Panc1 (cell line): ENCODE measurements at places on chromosomes 4 and X.

GRCh38 chrX:145840531-145840930 is 22.9 kb downstream of the SLITRK2 start:
- DNase-seq: no peak

DNA sequence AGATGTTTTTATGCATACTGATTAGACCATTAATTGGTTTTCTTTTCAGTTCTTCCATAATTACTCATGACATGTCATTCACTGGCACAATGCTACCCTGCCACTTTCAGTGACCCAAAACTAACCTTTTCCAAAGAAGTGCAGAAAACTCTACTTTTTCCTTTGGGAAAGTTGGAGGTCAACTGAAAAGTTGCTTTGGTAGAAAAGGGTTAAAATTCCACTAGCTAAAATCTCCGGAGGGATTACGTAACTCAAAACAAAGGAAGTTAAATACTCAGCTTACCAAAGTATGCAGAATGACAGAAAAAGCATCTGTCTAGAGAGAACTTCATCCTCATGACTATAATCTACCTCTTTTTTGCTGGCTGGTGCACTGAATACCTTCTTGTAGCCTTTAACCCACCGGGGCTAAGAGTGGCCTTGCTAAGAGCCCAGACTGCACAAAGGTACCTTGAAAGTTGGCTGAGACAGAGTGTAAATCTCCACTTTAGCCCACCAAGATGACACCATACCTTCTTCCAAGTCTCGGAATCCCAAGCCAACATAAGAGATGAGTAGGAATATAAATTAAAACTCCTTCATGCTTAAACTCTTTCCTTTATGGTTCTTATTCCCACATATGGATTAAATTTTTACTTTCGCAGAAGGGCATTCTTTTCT is 1099.5 kb upstream of the INTU start:
- DNase-seq: no peak

DNA sequence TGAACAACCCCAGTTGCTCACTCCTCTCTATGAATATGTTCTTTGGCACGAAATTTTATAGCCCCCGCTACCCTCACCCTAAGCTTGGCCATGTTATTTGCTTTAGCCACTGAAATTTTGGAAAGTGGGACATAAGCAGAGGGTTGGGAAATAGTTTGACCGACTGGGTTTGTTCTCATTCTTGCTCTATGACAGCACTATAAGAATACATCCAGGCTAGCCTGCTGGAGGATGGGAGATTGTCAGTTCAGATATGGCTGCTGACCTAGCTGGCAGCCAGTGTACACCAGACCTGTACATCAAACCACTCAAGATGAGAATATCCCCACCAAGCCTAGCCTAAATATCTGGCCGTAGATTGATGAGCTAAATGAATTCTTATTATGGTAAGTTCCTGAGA is 298.1 kb downstream of the PDGFC start:
- DNase-seq: no peak

GRCh38 chr4:17168571-17168970 is 270.1 kb upstream of the LDB2 start:
- no peak for DNase-seq

DNA sequence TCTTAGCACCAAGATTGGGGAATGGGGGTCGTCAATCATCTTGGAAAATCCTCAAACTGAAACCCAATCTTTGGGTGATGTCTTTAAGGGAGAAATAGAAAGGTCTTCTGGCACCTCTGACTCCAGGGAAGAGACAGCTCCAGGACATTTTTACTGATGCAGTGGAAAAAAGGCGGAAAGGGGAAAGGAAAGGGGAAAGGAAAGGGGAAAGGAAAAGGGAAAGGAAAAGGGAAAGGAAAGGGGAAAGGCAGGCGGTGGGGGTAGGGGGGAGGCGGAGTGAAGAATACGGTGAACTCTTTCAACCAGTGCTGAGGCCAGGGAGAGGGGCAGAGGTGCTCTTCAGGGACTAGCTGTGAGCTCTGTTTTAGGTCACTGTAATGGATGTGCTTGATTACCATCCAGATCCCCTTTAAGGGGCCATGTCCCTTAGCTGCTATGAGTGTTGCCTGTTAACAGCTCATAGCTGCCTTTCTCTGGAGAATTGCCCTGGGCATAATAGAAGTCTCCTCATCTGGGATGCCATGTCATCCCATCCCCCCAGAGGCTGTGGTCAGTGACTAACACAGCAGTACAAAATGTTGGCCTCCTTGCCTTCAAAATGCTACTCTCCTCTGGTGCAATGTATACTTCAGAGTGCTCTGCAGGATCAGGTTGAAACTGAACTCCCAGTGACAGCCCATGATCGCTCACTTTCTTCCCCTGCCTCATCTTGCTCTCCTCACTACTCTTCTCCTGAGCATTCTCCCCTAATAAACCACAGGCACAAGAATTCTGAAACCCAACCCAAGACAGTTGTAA is 92.4 kb upstream of the AP1S2 start:
- no peak for DNase-seq

DNA sequence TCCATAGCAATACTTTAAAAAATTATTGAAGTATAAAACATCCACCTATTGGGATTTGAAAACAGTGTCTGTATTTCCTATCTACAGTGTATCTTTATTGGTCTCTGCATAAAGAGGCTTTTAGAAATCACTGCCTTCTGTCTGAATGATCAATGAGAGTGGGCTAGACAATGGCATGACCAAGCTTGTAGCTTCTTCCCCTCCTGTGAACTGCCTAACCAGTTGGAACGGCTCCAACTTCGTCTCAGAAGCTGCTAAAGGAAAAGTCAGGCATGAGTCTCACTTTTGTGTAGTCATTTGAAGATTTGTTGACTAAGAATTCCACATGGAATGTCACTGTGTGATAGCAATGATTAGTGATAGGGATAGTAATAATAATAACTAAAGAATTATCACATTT is 64.2 kb downstream of the INTS12 start:
- no peak for DNase-seq

DNA sequence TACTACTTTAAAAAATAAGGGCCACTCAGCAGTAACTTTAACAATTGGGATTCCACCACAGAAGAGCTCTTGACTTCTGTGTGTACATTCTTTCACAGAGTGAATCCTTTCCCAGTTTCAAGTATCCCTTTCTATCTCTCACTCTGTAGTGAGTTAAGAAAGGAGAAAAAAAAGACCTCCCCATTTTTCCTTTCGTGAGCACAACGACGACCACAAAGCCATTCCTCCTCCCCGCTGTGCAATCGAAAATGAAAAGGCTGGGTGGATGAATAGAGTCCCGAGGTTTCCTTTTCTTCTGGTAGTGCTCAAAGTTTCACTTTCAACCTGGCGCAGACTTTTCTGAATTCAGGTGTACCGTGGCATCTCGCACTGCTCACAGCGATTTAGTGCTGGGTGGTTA is 58.0 kb downstream of the TAB3 start:
- DNase-seq: no peak

GRCh38 chr4:181376058-181376457 is 867.1 kb upstream of the TENM3 start:
- DNase-seq: no peak

GRCh38 chr4:185138161-185138560 is 4.9 kb upstream of the SLC25A4 start:
- DNase-seq: no peak

DNA sequence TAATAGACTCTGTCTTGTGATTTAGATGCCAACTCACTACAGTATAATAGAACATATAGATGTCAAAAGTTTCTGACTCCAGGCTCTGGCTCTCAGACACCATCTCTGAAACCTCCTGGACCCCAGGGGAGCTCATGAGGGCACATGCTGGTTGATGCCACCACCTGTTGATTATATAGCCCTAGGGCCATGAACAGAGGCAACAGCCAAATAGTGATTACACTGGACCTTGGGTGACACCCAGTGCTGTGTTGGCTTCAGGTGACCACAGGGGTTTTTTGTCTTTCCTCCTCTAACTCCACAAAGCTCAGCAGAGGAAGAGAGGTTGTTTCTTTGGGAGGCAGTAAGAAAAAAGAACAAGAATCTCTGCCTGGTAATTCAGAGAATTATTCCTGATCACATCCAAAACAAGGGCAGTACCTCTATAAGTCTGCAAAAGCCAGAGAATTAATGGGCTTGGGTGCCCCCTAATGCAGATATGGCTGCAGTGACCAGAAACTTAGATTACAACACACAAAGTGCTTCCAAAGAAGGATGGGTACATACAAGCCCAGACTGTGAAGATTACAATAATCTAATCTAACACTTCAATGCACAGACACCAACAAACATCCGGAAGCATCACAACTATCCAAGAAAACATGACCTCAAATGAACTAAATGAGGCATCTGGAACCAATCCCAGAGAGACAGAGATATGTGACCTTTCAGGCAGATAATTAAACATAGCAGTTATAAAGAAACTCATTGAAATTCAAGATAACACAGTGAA is 1920.6 kb downstream of the ARAP2 start:
- DNase-seq: no peak

GRCh38 chr4:84582302-84582987 is 482 bp upstream of the CDS1 start:
- DNase-seq: no peak

DNA sequence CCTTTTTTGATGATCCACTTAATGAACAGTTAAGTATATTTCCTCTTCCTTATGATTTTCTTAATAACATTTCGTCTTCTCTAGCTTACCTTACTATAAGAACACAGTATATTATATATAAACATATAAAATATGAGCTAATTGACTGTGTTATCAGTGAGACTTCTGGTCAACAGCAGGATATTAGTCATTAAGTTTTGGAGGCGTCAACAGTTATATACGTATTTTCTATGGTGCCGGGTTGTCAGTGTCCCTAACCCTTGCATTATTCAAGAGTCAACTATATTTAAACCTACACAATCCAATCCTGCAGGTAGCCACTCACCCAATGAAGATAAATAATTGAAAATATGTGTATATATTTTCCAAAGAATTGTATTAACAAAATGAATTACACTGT is 88.0 kb downstream of the NR3C2 start:
- no peak for DNase-seq

- no peak for DNase-seq
These were observed 545.0 kb downstream of the GABRG1 start for GRCh38 chr4:45578874-45579273.

DNA sequence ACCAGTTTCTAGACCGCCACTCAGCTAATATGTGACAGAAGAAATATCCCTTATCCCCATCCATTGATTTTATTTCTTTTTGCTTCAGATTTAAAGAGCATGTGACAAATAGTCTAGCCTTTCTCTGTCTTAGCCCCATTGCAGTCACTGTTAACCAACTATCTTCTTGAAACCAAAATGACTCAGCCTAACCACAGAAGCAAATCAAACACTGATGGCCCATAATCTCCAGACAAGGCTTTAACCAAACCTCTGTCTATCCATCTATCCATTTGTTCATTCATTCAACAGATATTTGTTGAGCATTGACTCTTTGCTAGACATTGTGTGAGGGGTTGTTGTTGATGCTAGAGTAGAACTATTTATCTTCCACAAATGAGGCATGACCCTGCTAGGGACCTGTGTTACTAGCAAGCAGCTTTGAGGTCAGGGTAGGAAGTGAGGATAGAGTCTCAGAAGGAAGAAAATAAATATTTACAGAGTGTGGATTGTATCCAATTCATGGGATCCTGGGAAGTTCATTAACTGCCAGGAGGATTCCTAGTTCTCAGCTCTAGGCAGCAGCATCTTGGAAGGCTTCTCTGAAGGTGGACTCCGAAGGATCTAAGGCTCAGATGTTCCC is 22.5 kb downstream of the HNRNPH2 start:
- DNase-seq: no peak

GRCh38 chrX:15310117-15310516 is 5.3 kb downstream of the ASB11 start:
- DNase-seq: no peak

DNA sequence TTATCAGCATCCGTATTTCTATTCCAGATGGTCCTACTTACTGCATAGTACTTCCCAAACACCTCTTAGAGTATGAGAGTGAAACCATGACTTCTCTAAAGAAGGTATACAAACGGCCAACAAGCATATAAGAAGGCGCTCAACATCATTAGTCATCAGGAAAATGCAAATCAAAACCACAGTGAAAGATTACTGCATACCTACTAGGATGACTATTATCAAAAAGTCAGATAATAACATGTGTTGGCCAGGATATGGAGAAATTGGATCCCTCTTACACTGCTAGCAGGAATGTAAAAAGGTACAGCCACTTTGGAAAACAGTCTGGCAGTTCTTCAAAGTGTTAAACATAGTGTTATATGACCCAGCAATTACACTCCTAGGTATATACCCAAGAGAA is 215.3 kb upstream of the CXorf66 start:
- DNase-seq: no peak

- no peak for DNase-seq
These were observed 24.2 kb downstream of the AMMECR1 start for GRCh38 chrX:110293658-110294057.

DNA sequence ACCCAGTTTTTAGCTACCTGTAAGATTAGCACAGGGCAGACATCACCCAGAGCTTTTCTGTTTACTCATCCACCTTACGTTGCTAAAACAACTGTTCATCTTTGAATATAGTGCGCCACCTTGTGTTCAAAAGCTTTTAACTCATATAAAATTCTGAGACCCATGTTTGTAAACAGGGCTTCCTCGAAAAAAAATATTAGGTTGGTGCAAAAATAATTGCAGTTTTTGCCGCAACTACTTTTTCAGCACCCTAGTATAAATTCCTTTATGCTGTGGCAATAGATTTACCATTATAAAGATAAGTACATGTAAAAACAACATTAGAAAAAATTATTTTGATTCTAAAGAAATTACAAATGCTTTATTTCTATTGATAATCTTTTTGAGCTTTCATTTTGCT is 147.9 kb downstream of the LRBA start:
- DNase-seq: no peak

DNA sequence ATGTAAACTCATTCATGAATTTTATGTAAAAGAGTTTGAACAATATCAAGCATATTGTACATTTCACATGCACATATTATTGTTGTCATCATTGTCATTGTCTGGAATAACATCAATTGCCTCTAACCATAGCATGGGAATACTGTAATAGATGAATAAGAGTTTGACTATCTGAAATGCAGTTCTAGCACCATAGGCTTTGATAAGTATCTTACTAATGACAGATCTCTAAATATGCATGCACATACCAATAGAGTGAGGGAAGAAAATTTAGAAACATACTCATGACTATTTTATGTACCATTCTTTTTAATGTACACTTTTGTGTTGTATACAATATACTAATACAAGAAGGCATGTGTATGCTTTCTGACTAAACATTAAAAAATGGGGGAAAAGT is 161.6 kb upstream of the SPRY1 start:
- no peak for DNase-seq

- DNase-seq: no peak
These were observed 11.4 kb downstream of the ADGRA3 start for GRCh38 chr4:22504447-22504846.

DNA sequence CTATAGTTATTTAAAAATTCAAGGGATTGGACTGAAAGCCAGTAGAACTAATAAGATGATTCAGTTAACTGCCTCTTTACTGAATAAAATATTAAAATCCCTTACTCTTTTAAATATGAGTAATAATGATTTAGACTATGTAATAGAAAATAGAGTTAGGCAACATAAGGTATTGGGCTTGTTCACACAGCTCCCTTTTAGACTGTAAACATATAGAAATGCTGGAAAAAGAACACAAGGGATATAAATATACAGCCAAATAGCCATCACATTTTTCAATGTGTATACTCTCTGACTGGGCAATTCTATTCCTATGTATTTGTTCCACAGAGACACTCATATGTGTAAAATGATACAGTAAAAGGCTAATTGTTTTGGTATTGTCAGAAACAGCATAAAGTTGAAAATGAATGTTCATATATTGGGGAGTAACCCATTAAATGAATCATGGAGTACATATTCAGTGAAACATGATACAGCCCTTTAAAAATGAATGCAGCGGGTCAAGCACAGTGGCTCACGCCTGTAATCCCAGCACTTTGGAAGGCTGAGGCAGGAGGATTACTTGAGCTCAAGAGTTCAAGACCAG is 129.8 kb downstream of the TBC1D19 start:
- DNase-seq: no peak
